ENCODE measurements at places on chromosomes 1 and 21.

DNA sequence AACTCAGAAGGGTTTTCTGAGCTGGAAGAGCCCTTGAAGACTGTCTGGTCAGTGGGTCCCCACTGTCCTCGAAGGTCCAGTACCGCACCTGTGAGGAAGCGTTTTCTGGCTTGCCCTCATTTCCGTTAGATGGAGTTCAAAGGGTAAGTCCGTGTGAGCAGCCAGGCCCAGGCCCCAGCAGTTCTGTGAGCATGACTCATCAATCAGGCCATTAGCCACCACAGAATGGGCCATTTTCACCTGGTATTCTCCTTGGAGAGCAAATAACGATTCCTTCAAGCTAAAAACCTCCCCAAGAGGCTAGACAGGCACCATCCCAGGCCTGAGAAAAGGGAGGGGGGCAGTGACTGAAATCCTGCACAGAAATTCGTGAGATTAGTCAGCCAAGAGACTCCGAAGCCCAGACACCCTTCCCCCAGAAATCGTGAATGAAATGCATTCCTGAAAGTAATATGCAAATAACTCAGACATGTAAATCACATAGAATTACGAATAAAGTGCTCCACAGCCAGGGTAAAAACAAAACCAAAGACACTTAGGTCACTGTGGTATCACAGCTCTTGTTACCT, 66.0 kb downstream of the BCAR3 start:
- peaks cover 42% of the 10 kb centered on the region for H3K4me1 ChIP-seq
- DNase-seq = peak; percentile 77
- no peak overlapping the region for H3K4me3 ChIP-seq
- H3K27ac ChIP-seq = peak overlapping the region; percentile 98
- H3K36me3 ChIP-seq = peaks cover 12% of the 10 kb centered on the region

- peaks cover 16% of the 10 kb centered on the region for H3K36me3 ChIP-seq
- no peak overlapping the region for H3K4me3 ChIP-seq
- DNase-seq = peak; percentile 41
Measured at GRCh38 chr21:45211661-45212060, 76.0 kb downstream of the POFUT2 start.

- H3K4me3 ChIP-seq = no peak overlapping the region
- no peak overlapping the region for H3K27ac ChIP-seq
- no peaks in the 10 kb centered on the region for H3K36me3 ChIP-seq
- no peak for DNase-seq
Measured at GRCh38 chr1:11906870-11907269, 19.4 kb downstream of the KIAA2013 start.

DNA sequence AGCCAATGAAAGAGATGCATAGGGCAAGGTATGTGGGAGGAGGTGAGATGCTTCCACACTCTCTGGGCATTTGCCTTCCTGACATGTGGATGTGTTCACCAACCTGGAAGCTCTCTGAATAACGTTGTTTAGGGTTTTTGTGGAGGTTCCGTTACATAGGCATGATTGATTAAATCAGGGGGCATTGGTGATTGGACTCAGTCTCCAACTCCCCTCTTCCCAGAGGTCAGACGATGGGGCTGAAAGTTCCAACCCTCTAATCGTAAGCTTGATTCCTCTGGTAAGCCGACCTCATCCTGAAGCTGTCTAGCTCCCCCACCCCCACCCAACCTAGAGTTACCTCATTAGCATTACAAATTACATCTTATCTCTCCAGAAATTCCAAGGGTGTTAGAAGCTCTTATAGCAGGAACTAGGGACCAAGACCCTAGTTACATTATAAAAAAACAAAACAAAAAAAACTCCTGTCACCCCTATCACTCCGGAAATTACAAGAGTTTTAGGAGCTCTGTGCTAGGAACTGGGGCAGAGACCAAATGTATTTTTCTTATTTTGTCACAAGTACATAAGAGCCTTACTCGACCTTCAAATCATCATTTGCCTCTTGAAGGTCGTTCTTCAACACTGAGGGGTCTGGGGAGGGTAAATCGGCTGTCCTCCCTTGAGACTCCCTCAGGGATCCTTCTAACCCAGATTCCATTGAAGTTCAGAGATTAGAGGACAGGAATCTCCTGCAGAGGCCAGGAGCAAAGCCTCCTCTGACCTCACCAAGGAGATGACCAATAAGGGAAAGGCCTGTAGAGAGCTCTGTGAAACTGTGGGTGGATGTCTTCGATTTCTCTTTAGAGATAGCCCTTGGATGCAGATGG, 58.2 kb downstream of the DNTTIP2 start:
- H3K4me3 ChIP-seq = no peak overlapping the region
- H3K36me3 ChIP-seq = no peaks in the 10 kb centered on the region
- H3K27ac ChIP-seq = no peak overlapping the region
- DNase-seq = no peak
- peaks cover 2% of the 10 kb centered on the region for H3K4me1 ChIP-seq

DNA sequence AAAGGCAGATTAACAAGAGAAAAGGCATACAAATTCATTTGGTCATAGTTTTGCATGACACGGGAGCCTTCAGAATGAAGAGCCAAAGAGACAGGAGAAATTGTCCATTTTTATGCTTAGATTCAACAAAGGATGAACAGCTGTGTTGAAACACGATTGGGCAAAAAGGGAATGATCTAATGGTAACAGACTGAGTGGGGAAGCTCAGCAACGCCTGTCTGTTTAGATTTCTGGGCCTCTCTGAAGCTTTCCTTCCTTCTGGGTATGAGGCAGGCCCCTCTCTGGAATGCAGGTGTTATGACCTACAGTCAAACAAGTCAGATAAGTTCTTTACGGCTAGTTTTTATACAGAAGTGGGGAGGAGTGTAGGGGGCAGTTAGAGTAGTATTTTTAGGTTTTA, 154.6 kb downstream of the RGS7 start:
- H3K27ac ChIP-seq = no peak overlapping the region
- no peaks in the 10 kb centered on the region for H3K4me1 ChIP-seq
- no peaks in the 10 kb centered on the region for H3K36me3 ChIP-seq
- no peak for DNase-seq

DNA sequence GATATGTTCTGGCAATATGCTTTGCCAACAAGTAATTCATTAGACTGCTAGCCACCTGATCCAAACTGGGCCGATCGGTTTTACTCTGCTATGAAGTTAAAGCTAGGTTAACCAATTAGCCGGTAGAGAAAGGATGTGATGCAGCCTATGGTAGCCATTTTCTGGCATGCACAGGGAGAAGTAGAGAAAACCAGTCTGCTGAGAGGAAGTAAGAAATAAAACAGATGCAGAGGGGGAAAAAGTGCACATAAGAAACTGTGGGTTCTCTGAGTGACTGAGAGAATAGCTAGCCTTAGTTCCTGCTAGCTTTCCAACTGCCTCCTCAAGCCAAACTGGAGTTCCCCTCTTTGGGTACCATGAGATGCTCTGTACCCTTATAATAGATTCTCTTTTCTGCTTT, 52.8 kb downstream of the ARID4B start:
- no peak overlapping the region for H3K27ac ChIP-seq
- no peaks in the 10 kb centered on the region for H3K27me3 ChIP-seq
- no peak for DNase-seq
- no peaks in the 10 kb centered on the region for H3K36me3 ChIP-seq
- H3K4me1 ChIP-seq = peaks cover 7% of the 10 kb centered on the region
- no peak overlapping the region for H3K4me3 ChIP-seq

- DNase-seq = peak; percentile 76
- H3K36me3 ChIP-seq = no peaks in the 10 kb centered on the region
- no peak overlapping the region for H3K4me3 ChIP-seq
- H3K27ac ChIP-seq = no peak overlapping the region
- H3K27me3 ChIP-seq = no peaks in the 10 kb centered on the region
- peaks cover 5% of the 10 kb centered on the region for H3K4me1 ChIP-seq
Measured at GRCh38 chr1:55423376-55423775, 208.2 kb upstream of the USP24 start.

DNA sequence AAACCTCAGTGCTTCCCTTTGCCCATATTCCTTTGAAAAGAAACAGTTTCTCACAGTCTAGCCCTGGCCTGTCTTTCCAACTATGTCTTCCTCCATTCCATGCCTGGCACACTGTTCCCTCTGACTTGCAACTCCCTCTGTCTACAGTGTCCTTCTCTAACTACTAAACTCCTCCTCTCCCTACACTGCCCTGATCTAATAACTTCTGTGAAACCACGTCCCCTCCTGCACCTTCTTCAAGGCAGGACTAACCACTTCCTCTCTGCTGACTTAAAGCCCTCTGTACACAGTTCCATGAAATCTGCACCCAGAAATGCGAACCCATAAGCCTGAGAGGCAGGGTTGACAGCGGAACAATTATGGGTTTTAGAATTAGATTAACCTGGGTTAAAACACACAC, 62.2 kb upstream of the ATP1B1 start:
- H3K27ac ChIP-seq = no peak overlapping the region
- H3K36me3 ChIP-seq = no peaks in the 10 kb centered on the region
- no peak overlapping the region for H3K4me3 ChIP-seq
- H3K27me3 ChIP-seq = no peaks in the 10 kb centered on the region

- no peak within 1 kb of the TSS for H3K27ac ChIP-seq
- no peak within 1 kb of the TSS for H3K4me3 ChIP-seq
- no peaks in the 10 kb centered on the region for H3K4me1 ChIP-seq
Measured at GRCh38 chr1:62597281-62597680, at the start of gene ANGPTL3. ANGPTL3 (plus strand) TSS chr1:62597520; CDS start chr1:62597567, 47 bp downstream.

DNA sequence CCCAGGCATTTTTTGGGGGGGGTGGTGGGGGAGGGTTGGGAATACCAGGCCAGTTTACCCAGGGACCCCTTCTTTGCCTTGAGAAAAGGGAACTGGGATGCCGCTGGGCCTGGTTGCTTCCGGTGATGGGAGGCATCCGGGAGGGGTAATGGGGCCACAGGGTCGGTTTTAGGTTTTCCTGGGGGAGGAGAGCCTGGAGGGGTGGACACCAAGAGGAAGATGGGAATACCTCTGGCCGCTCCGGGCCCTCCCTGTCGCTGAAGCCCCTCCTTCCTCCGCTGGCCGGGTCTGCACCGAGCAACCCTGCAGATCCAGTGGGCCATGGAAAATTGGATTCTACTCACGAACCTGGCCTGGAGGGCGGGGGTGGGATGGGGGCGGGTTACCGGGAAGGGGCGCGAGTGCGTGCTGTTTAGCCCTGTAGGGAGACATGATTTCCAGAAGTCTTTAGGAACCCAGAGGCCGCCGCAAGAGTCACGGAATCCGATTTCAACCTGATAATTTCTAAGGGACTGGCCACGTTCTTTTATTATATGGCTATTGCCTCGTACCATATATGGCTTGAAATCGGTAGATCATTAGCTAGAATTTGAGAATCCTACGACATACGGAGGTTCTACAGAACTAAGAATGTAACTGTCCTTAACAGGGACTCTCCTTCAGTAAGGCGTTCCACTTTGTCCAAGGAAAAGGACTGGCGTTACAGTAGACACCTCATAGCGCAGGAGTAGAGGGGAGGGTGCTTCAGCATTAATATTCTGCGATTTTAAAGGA, 749 bp downstream of the AKIRIN1 start:
- H3K27me3 ChIP-seq = no peaks in the 10 kb centered on the region
- peak; percentile 62 for DNase-seq
- H3K27ac ChIP-seq = peak overlapping the region; percentile 18
- peaks cover 9% of the 10 kb centered on the region for H3K4me1 ChIP-seq
- peak overlapping the region; percentile 98 for H3K4me3 ChIP-seq
- peaks cover 23% of the 10 kb centered on the region for H3K36me3 ChIP-seq

GRCh38 chr1:18891426-18891780, 11.0 kb downstream of the ALDH4A1 start:
- peaks cover 6% of the 10 kb centered on the region for H3K4me1 ChIP-seq
- H3K27me3 ChIP-seq = no peaks in the 10 kb centered on the region
- no peak overlapping the region for H3K27ac ChIP-seq
- no peak overlapping the region for H3K4me3 ChIP-seq

GRCh38 chr1:239803781-239804180, 287.9 kb upstream of the FMN2 start:
- H3K4me3 ChIP-seq = no peak overlapping the region
- H3K27me3 ChIP-seq = peaks cover 4% of the 10 kb centered on the region
- no peak for DNase-seq
- no peaks in the 10 kb centered on the region for H3K4me1 ChIP-seq
- H3K36me3 ChIP-seq = no peaks in the 10 kb centered on the region

DNA sequence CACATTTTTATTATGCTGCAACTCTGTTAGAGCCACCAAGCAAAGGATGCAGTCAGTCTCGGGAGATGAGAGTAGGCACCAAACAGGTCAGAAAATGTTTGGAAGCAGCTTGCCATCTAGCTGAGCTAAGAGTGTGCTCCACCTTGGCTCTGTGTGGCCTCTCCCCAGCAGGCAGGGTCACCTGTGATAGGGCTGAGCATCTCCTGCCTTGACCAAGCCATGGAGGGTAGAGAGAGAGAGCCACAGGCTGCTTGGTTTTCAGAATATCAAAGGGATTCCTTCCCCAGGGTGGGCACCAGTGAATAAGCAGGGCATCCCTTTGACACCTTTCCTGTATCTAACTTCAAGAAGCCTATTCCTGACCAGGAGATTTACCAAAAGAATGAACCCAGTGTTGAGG, 135.5 kb downstream of the SDCCAG8 start:
- H3K36me3 ChIP-seq = peaks cover 10% of the 10 kb centered on the region
- H3K27me3 ChIP-seq = no peaks in the 10 kb centered on the region
- no peaks in the 10 kb centered on the region for H3K4me1 ChIP-seq

DNA sequence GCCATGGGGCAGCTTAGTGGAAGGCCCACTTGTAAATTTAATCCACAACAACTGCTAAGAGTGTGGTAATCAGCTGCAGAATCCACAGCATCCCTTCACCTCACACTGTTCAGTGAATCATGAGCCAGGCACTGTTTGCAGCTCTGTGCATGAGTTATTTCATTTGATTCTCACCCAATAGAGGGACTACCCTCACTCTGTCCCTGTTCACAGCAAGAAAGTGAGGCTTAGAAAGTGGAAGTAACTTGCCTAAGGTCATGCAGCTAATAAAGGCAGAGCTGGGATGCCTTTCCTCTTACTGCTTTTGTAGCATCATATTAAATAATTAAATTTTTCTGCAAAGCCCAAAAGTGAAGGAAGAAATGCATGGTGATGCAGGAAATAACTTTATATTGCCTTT, 346.5 kb upstream of the PLD5 start:
- H3K4me1 ChIP-seq = no peaks in the 10 kb centered on the region
- H3K36me3 ChIP-seq = no peaks in the 10 kb centered on the region
- H3K27ac ChIP-seq = no peak overlapping the region
- H3K4me3 ChIP-seq = no peak overlapping the region

DNA sequence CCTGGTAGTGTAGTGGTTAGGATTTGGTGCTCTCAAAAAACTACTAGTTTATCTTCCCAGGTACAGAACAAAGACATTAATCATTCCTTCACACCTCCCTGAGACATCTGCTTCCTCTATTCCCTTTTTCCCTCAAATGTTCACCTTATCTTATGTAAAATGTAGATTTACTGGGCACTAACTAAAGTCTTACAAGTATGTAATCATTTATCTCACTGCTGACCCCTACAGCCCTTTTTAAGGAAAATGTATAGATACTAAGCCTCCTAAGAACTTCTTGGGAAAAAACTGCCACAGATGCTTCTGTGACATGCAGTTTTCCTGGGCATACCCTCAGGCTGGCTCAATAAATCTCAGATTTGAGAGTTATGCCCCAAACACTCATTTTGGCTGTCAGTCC, 50.8 kb upstream of the NEK7 start:
- H3K27ac ChIP-seq = no peak overlapping the region
- no peaks in the 10 kb centered on the region for H3K27me3 ChIP-seq
- no peaks in the 10 kb centered on the region for H3K36me3 ChIP-seq

- H3K27me3 ChIP-seq = peaks cover 54% of the 10 kb centered on the region
- peak overlapping the region; percentile 56 for H3K4me3 ChIP-seq
- H3K36me3 ChIP-seq = peaks cover 10% of the 10 kb centered on the region
- H3K27ac ChIP-seq = no peak overlapping the region
Measured at GRCh38 chr1:231162970-231163829, 1.3 kb downstream of the TRIM67 start.
